BE2C (cell line): ENCODE measurements at places on chromosomes 16 and 17.

DNA sequence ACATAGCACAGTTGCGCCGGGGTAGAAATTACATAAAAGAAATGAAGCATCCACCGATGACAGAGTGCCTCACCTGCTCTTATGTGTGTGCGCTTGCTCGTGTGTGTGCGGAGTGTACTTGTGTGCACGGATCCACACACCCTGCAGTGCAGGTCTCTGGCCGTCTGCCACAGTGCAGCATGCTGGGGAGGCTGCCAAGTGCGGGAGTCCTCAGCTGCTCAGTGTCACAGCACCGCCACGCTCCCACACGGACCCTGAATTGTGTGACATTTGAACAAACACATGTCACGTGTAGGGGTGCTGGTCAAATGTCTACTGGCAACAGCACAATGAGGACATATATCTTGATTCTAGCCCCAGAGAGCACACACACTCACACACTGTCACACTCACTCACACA, 243.0 kb upstream of the MYOCD start:
- no peak for DNase-seq

DNA sequence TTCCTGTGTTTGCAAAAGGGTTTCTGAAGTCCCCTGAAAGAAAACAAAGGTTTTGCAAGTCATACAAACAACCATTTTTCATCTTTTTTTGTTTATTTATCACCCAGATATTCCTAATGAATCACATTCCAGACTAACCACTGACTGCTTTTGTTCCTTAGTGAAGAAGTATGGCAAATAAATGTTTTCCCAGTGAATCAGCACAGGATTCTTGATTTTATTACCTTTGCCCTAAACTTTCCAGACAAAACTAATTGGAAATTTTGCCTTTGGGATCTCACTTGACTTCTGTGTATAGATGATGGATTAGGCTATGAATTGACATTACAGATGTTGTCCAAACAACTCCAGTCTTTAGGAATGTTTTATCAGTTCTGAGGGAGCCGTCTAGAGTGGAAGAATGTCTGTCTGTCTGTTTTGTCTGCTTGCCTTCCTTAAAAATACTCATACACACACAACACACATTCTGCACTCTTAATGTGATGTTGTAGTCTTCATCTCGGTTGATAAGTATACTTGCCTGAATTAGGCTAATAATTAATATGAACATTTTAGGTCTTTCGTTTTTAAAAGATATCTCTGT, 48.9 kb downstream of the VMP1 start:
- DNase-seq = no peak

DNA sequence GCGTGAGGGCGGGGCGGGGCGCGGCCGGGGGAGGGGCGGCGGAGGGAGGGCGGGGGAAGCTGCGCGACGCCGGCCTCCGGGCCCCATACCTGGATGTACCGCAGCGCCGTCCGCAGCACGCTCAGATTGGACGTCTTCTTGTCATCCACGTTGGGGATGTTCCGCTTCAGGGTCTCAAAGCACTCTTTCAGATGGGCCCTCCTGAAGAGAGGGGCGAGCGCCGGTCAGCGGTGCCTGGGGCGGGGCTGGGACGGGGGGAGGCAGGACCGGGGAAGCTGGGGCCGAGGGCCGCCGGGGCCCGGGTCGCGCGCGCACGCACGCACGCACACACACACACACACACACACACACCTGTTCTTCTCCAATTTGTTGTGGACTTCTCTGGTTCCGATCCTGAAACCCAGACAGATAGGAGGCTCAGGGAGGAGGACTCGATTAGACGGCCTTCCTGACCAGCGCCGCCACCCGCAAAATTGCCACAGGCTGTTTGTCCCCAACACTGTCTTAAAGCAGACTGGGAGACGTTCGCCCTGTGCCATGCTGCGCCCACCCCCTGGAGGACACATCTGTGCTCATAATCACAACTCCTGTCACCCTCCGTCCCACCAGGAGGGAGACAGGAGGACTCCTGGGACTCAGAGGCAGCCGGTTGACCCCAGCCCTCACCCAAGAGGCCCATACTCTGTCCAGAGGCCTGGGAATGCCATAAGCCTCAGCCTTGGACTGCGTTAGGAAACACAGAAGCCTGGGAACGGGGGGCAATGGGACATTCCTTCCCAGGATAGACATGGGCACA, 6.7 kb downstream of the MNT start:
- no peak for DNase-seq

GRCh38 chr16:24689128-24689527, 40.3 kb upstream of the TNRC6A start:
- DNase-seq = peak; percentile 59

DNA sequence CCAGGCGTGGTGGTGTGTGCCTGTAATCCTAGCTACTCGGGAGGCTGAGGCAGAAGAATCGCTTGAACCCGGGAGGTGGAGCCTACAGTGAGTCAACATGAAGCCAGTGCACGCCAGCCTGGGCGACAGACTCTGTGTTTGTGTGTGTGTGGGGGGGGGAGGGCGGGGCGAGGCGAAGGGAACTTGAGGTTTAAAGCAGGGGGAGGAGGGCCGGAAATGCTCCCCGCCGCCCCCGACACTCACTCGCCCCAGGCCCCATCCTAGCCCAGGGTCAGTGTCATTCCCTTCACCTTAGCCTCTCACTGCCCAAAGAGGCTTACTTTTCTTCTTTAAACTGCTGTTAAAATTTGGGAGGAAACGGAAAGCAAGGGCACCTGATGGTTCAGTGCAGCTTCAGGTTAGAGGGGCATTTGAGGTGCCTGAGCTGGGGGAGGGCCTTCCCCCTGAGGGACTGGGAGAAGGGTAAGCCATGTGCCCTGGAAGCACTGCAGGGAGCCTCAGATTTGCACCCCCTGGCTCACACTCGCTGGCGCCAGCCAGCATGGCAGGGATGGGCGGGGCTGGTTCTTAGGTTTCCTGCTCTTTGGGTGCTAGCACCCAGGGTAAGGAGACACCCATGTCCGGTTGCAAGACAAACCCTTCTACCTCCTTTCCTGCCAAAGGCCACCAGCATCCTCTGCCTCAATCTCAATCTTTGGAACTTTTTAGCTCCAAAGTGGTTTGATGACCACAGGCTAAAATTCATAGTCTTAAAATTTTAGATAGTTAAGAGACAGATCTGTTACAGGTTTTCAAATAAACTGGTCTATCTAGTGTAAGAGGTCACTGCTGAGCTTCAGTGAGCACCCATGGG, 2.2 kb upstream of the LIMD2 start:
- DNase-seq = no peak

- no peak for DNase-seq
These were observed 274.0 kb downstream of the PHKB start for GRCh38 chr16:47734987-47735594.

GRCh38 chr16:61246592-61246991, 789.6 kb downstream of the CDH8 start:
- no peak for DNase-seq

DNA sequence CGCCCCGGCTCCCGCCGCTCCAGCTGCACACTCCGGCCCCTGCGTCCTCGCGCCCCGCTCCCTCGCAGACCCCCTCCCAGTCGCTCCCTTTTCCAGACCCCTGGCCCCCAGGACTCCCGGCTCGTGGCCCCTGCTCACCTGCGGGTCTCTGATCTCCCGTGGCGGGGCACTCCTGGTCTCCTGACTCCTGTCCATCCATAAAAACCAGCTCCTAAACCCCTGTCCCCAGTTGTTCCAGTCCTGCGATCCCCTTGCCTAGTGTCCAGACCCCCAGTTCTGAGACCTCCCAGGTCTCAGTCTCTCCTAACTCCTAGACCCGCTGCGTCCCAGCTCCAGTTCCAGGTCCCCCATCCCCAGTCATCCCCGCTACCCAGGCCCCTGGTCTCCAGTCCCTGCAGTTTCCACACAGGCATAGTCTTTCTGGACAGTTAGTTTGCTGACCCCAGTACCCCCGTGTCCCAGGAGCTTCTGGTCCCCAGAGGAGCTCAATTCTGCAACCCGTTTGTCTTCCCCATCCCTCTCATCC, 379 bp downstream of the SNX29 start:
- peak; percentile 11 for DNase-seq

- DNase-seq = no peak
These were observed 70.7 kb downstream of the CLEC16A start for GRCh38 chr16:11015076-11015475.
